NCI-H2081 treated with DMSO at 0.1 percent for 48 hours (cell line): ENCODE measurements at places on chromosomes 5 and 9.

- no peak for DNase-seq
Measured at GRCh38 chr5:132016721-132017250, 5.3 kb upstream of the ACSL6 start.

GRCh38 chr5:135237748-135238103, 161.3 kb downstream of the MACROH2A1 start:
- no peak for DNase-seq

GRCh38 chr5:8905021-8905420, 640.9 kb downstream of the SEMA5A start:
- DNase-seq = peak; percentile 98

- no peak for DNase-seq
Measured at GRCh38 chr5:128097224-128097623, 13.7 kb downstream of the SLC12A2 start.

DNA sequence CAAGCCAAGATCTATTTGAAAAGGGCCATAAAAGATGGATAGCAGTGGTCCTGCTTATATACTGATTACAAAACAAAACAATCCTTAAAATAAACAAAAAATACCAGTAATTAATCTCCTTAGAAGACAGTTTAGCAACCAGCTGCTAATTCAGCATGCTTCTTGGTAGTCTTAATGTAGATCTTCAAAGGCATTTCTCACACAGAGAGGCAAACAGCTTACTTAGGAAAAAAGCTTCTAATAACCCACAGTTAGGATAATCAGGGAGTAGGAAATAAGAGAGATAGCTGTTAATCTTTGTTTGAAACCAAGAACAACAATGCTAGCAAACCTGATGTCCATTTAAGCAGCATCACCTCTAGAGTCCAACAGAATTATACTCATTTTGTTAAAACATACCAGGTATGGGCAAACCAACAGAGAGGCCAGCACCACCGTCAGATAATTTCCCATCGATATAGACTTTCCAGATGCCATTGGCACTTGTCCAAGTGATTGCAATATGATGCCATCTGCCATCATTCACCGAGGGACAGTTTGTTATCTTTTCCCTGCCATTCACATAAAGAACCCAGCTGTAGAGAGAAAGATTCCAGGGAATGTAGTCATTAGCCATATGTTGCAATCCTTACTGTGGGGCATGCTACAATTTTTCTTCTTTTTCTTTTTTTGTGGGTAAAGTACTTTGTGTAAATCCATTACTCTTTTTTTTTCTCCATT, 105.6 kb upstream of the TXNDC8 start:
- no peak for DNase-seq

DNA sequence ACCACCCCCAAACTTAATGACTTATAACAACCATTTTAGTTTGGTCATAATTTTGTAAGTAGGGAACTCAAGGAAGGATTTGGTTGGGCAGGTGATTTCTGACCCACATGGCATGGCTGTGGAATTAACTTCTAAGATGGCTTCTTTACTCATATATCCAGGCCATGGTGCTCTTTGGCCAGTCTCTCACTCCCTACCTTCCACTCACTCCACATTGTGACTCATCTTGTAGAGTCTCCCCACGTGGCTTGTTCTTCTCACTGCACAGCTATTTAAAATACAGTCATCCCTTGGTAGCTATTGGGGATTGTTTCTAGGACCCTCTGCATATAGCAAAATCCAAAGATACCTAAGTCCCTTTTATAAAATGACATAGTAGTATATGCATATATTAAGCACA, 76.6 kb upstream of the MAST4 start:
- DNase-seq = no peak

- DNase-seq = no peak
Measured at GRCh38 chr9:68966496-68966944, 47.4 kb downstream of the PRKACG start.

DNA sequence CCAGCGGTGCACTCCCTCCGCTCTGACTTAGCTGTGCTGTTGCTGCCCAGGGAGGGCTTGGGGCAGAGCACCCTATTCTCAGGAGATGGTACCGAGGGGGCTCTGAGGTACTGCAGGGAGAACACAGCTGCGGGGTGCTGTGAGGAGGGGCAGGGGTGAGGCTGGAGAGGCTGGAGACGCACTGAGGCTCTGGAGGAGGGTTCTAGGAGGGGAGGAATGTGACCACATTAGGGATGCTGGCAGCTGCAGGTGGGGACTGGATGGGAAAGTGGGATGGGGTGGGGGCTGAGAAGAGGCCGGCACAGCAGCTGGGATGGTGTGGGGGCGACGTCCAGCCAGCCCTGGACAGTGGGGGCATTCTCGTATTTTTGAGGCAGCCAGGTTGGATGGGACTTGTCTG, 20.9 kb downstream of the NCS1 start:
- no peak for DNase-seq

GRCh38 chr9:106890608-106891007, 27.6 kb downstream of the ZNF462 start:
- DNase-seq = no peak

GRCh38 chr9:131481441-131482342, 21.0 kb upstream of the POMT1 start:
- DNase-seq = no peak

DNA sequence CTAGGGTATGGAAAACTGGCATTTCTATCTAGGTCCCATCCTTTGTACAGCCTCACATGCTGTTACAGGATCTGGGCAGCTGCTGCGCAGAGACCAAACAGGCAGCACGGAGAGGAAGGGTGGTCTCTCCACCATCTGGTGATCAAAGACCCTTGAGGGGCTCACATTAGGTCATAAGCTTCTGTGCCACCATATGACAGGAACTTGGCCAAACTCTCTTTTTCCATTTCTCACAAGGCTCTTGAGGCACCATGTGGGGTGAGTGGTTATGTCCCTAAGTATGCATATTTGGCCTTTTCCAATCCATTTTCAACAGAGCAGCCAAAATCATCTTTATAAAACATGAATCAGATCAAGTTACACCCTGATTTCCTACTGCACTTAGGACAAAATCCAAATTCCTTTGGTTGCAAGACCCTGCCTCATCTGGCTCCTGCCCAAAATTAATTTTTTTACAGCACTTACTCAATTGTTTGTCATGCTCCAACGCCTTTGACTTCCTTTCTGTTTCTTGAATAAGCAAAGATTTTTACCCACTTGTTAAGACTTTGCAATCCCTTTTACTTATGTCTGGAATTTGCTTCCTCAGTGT, 730.0 kb downstream of the MAT2B start:
- no peak for DNase-seq

DNA sequence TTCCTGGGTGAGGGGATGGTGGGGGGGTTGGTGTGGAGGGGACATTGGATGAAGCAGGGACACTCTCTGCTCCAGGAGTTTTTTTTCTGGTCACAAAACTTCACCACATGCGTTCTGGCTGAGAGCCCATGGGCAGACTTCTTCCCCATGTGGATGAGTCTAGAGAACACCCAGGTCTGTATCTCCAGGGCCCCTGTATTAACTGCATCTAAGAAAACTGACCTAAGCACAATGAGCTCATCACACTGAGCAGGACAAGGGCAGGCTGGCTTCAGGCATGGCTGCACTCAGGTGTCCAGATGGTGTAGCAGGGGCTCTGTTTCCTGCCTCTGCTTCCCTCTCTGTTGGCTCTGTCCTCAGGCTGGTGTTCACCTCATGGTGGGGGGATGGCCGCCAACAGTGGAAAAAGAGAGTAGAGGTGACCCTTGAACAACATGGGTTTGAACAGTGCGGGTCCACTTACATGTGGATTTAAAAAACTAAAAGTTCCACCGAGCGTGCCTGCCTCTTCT, 85.3 kb upstream of the STC2 start:
- no peak for DNase-seq

DNA sequence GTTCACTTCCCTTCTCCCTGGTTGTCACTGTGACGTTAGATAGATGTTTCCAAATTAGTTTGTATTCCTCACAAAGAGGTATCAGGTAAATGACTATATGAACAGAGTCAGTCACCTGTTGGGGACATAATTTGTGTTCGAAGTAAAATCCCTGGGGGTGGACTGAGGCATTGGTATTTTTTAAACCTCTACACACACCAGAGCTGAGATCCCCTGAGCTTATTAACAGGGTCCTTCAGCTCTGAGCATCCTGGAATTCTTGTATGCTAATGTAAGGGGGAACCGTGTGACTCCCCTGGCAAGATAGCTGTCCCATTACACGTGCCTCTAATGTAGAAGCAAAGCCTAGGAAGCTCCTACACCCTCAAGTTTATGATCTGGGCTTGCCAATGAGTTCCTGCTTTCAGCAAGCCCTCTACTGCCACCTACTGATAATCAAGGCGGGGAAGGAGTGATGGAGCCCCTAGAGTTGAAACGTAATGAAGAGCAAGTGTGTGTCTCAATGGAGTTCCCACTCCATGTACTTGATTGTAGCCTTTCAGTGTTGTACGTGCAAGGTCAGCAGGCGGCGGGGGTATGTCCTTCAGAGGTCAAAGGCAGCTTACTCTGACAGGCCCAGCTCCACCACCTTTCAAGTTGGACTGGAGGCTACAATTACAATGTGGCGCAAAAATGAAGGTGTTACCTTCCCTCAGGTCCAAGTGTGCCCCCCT, 14.4 kb downstream of the PRKACG start:
- DNase-seq = peak; percentile 68

DNA sequence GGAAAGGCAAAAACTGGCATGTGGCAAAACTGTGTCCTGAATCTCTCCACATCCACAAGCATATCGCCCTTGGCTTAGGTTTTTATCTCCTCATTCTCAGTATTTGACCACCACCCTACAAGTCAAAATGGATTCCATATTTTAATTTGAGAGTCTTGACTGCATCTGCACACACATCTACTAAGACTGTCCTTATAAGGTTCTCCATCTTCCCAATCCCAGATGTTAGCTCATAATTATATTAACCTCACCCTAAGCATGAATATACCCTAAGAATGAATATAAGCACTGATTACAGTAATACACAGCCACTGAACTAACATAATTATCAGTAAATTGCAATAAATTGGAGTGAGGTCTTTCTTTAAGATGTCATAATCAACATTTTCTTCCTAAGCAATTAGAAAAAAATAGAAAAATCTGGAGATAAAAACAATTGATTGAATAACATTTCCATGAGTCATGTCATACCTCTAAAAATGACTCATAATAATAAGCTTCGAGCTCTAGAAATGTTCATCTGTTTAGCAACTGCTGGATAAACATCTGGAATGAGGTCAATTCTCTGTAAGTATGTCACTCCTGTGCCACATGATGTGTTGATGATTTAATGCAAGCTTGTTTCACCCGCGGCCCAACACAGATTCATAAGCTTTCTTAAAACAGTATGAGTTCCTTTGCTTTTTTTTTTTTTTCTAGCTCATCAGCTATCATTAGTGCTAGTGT, 39.9 kb upstream of the PAM start:
- no peak for DNase-seq

- DNase-seq = no peak
Measured at GRCh38 chr5:150301170-150301505, 1.6 kb downstream of the ARSI start.

DNA sequence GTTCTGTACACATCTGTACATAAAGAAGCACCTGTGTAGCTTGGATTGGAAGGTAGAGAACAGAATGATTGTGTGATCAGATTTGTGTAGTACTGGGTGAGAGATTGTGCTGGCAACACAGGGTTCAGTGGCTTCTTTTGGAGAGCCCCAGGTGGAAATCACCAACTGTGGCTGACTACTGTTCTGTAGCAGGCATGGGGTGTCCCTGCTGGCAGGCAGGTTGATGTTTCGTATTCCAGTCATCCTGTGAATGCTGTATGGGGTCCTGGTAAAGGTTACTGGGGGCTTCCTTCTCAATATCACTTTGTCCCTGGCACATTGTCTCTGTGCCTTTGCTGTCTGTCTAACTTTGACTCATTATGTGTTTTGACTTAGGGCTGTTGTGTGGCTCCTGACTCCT, 5.3 kb downstream of the ASPN start:
- DNase-seq = no peak

- DNase-seq = no peak
Measured at GRCh38 chr5:80516826-80517225, 28.9 kb downstream of the FAM151B start.

DNA sequence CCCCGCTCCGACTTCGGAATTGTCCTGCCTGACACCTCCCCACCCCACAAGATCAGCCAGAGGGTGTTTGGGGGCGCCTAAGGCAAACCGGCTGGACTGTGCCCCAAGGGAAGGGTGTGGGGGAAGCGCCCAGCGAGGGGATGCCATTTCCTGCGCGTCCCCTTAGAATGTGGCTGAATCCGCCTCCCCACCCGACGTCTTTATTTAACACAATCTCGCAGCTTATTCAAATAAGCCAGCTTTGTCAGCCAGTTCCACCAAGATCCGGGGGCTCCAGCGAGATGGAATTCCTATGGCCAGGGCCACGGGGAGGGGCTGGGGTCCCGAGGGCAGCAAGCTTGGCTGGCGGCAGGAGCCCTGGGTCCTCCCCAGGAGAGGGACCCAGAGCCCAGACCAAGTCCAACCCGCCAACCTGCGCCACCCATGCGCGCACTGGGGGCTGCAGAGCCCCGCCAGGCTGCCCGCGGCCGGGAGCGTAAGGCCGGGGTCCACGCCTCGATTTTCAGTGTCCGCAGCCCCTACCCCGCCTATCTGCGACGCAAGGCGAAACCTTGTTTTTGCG, 7.4 kb downstream of the IRX4 start:
- no peak for DNase-seq

GRCh38 chr5:103511554-103511885, 51.1 kb downstream of the NUDT12 start:
- no peak for DNase-seq

GRCh38 chr9:27426511-27427271, 97.4 kb upstream of the IFNK start:
- DNase-seq = no peak

DNA sequence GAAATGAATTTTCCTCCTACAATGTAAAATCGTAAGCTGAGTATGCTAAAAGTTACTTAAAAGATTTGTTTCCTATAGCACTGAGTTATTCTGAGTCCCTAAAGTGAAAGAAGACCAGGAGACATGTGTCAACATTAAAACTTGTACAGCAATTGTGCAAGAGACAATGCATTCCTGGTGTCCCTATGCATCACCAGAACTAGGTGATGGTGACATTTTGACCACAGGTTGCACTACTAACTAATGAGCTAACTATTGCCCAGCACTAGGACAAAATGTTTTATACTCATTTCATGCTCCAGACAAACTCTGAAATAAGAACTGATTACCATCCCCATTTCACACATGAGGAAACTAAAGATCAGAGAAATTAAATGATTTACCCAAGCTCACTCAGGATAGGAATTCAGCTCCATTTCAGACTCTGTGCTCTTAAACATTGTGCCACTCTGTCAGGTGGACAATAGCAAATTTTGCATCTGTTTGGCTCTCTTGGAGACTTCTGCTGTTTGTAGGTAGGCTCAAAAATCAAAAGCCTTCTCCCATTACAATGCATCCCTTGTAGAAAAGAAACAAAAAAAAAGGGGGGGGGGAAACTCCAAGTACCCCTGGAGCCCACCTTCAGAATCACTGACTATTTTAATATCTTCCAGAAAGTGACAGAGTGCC, 269.2 kb downstream of the ACTL7B start:
- no peak for DNase-seq

- DNase-seq = no peak
Measured at GRCh38 chr5:54002779-54003178, 307.6 kb downstream of the ARL15 start.

GRCh38 chr9:124018730-124019697, 7.4 kb downstream of the LHX2 start:
- no peak for DNase-seq
